ENCODE measurements at places on chromosomes 5 and 9. TPM values are rescaled to one million over a fixed set of nuclear protein-coding genes. Genes with fewer than 3 reads are reported as not detected.

DNA sequence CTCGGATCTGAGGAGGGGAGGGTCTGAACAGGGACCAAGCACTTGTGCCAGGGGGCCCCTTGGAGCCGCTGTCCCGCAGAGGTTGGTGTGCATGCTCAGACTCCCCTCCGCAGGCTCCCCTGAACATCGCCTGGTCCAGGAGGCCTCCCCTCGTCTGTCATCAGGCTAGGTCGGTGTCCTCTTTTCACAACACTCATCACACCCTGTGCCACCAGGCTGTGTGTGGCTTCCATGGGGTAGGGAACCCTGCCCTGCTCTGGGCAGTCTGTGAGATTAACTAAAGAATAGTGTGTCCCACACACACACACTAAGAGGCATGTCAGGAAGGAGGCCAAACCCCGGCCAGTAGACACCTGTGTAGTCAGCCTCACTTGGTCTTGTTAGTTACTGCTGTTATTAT lies 119.3 kb downstream of the C5orf15 start:
- H3K4me3 ChIP-seq, result no peak overlapping the region
- no peak for DNase-seq
- no peaks in the 10 kb centered on the region for H3K36me3 ChIP-seq
- no peak overlapping the region for H3K27ac ChIP-seq

- H3K36me3 ChIP-seq, result no peaks in the 10 kb centered on the region
- peak overlapping the region; percentile 62 for H3K4me3 ChIP-seq
- peaks cover 3% of the 10 kb centered on the region for H3K4me1 ChIP-seq
These were observed 2.0 kb downstream of the CDC14B start for GRCh38 chr9:96617439-96618185.

Gene MSMP
- total RNA-seq, result not detected

Gene DDX46
- total RNA-seq, result 68.0 TPM

- H3K4me1 ChIP-seq, result no peaks in the 10 kb centered on the region
- H3K4me3 ChIP-seq, result no peak overlapping the region
- no peaks in the 10 kb centered on the region for H3K36me3 ChIP-seq
- peaks cover 16% of the 10 kb centered on the region for H3K27me3 ChIP-seq
These were observed 410.2 kb upstream of the SLC30A5 start for GRCh38 chr5:68683632-68684036.

Gene PPP3R2
- total RNA-seq, result not detected

GRCh38 chr9:35951736-35952135 lies 6.2 kb downstream of the OR2S2 start:
- H3K4me1 ChIP-seq, result peaks cover 21% of the 10 kb centered on the region
- H3K27me3 ChIP-seq, result peaks cover 2% of the 10 kb centered on the region
- DNase-seq, result no peak
- H3K4me3 ChIP-seq, result no peak overlapping the region
- no peak overlapping the region for H3K27ac ChIP-seq

DNA sequence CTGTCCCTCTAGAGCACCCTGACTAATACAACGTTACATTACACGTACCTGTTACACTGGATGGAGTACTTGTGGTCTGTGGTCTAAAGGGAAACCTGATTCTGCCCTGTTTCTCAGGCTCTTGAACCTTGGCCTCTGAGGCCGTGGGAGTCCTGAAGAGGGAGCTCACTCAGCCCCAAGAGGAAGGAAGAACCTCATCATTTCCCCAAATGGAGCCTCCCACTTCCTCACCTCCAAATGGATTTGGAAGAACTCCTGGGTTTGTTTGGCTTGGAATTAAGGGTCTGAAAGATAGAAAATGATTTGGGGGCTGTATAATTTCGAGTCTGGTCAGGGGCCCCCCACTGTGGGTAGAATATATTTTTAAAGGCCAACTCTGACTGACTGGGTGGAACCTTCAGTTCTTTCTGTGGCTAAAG lies 200.2 kb downstream of the SEMA6A start:
- H3K4me3 ChIP-seq, result no peak overlapping the region
- DNase-seq, result no peak
- peaks cover 11% of the 10 kb centered on the region for H3K36me3 ChIP-seq

GRCh38 chr9:84501587-84501986 lies 161.0 kb upstream of the SLC28A3 start:
- no peaks in the 10 kb centered on the region for H3K4me1 ChIP-seq
- DNase-seq, result no peak
- H3K27ac ChIP-seq, result no peak overlapping the region
- no peaks in the 10 kb centered on the region for H3K36me3 ChIP-seq

Gene SPINK4
- total RNA-seq, result not detected

DNA sequence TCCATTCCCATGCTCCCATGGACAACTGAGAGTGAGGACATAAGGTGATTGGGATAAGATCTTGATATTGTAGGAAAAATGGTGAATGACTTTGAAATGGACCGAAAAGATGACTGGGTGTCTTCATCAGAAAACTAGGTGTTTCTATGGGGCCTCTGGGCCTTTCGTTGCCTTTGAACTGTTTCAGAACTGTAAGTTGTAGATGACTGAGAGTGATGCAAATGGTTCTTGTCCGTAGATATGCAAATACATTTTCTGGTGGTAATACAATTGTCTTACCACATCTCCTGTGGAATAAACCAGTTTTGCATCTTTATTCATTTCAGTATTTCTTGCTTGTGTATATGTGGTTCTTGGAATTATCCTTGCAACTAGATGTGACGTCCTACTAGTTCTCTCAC lies 16.0 kb upstream of the TEX48 start:
- peak overlapping the region; percentile 99 for H3K27ac ChIP-seq
- peak; percentile 68 for DNase-seq
- H3K4me3 ChIP-seq, result peak overlapping the region; percentile 63
- H3K4me1 ChIP-seq, result peaks cover 78% of the 10 kb centered on the region
- peaks cover 2% of the 10 kb centered on the region for H3K27me3 ChIP-seq

GRCh38 chr5:179125789-179126505 lies 65.8 kb downstream of the ZNF354C start:
- peak; percentile 5 for DNase-seq
- H3K36me3 ChIP-seq, result no peaks in the 10 kb centered on the region
- peaks cover 1% of the 10 kb centered on the region for H3K27me3 ChIP-seq
- H3K27ac ChIP-seq, result no peak overlapping the region
- H3K4me1 ChIP-seq, result no peaks in the 10 kb centered on the region

- H3K36me3 ChIP-seq, result no peaks in the 10 kb centered on the region
- no peaks in the 10 kb centered on the region for H3K27me3 ChIP-seq
- H3K27ac ChIP-seq, result no peak overlapping the region
- H3K4me3 ChIP-seq, result no peak overlapping the region
- H3K4me1 ChIP-seq, result no peaks in the 10 kb centered on the region
These were observed 115.0 kb upstream of the RUSC2 start for GRCh38 chr9:35374910-35375309.

DNA sequence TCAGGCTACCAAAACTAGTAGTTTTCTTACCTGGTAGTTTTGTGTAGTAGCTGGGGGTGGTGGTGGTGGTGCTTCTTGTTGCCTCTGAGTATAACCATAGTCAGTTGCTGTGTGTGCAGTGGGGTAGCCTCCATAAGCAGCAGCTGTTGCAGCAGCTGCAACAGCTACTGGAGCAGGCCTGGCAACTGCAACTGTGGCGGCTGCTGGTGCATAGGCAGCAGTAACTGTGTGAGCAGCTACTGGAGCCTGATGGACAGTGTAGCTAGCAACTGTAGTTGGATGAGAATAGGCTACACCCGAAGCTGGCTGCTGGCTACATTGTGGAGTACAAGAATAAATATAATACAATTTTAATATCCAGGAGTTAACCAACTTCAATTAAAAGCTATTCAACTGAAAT lies 24.7 kb downstream of the ZFR start:
- H3K36me3 ChIP-seq, result peaks cover 34% of the 10 kb centered on the region
- DNase-seq, result no peak
- no peaks in the 10 kb centered on the region for H3K27me3 ChIP-seq
- peaks cover 40% of the 10 kb centered on the region for H3K4me1 ChIP-seq

- no peak overlapping the region for H3K27ac ChIP-seq
- no peaks in the 10 kb centered on the region for H3K4me1 ChIP-seq
- H3K4me3 ChIP-seq, result no peak overlapping the region
These were observed 50.1 kb downstream of the LIFR start for GRCh38 chr5:38506302-38506701.

Gene LCN12
- total RNA-seq, result 1.6 TPM

DNA sequence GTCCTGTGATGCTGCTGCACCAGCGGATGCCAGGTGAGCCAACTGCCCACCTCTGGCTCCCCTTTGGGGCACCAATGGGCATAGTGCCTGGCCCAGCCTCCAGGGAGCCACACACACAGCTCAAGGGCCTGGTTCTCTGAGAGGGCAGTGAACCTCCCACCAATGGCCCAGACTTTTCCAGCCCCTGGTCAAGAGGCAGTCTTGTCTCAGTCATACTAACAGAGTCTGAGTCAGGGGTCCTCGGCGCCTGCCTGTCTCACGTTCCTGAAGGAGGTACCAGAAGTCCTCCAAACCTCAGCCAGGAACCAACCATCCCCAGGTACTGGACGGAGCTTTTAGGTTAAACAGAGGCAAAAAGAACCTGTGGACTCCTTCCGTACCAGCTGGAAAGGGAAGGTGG lies 121.1 kb downstream of the C5orf15 start:
- no peak overlapping the region for H3K4me3 ChIP-seq
- peaks cover 22% of the 10 kb centered on the region for H3K27me3 ChIP-seq
- H3K27ac ChIP-seq, result no peak overlapping the region
- no peaks in the 10 kb centered on the region for H3K36me3 ChIP-seq

GRCh38 chr5:168950241-168950951 lies 350.5 kb downstream of the SLIT3 start:
- no peak overlapping the region for H3K4me3 ChIP-seq
- H3K27ac ChIP-seq, result peak overlapping the region; percentile 33
- H3K36me3 ChIP-seq, result no peaks in the 10 kb centered on the region
- H3K4me1 ChIP-seq, result peaks cover 11% of the 10 kb centered on the region

DNA sequence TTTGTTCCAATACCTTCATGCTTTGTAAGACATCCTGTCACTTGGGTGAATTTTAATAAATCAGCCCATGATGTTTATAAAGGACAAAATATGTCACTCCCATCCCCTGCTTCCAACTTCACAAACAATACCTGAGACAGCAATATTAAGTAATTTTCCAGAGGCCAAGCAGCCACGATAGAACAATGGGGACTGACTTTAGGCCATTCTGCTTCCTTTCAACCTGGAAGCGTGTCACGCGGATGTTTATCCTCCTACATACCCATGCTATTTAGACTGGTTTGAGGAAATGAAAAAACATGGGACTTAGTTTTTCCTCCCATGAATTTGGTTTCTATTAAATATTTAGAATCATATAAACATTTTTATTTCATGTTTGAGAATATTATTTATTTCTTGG lies 82.9 kb downstream of the GRAMD2B start:
- H3K4me1 ChIP-seq, result peaks cover 31% of the 10 kb centered on the region
- no peak overlapping the region for H3K27ac ChIP-seq
- no peaks in the 10 kb centered on the region for H3K36me3 ChIP-seq

- no peak overlapping the region for H3K27ac ChIP-seq
- peaks cover 5% of the 10 kb centered on the region for H3K27me3 ChIP-seq
- DNase-seq, result no peak
These were observed 70.4 kb upstream of the SNX2 start for GRCh38 chr5:122704247-122705036.

DNA sequence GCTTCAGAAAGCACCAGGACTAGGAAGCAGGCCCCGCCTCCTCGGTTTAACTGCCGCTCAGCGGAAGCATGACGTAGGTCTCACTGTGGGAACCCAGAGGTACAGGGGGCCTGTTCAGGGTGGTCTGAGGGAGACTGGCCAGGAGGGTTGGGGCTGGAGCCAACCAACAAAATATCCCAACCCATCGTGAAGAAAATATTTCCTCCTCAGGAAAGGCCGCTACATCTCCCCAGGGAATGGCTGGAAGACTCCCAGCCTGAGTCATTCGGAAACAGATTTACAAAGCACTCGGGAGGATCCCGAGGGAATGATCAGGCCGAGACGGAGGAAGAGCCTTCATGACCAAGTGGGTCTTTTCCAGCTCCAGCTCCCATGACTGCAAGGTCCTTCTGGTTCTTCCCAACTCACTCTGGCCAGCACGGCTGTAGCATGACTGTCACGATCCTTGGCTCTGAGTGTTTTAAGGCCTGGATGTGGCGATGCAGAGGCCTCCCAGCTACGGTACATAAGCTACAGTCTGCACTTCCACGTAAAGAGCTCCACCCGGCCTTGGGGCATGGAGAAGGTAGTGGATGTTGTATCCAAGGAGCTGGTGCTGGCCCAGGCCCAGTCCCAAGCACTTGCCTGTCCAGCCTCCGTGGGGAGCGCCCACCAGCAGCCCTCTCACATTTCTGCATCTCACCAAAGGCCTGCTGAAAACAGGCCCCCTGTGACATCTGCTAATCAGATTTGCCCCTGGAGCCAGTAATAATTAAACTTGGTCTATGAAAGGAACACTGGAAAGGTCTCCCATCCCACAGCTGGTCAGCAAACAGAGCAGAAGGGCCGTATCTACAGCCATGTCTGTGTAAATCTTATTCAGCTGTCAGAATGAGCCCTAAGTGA lies 100.6 kb downstream of the LHFPL2 start:
- no peak overlapping the region for H3K4me3 ChIP-seq
- H3K36me3 ChIP-seq, result no peaks in the 10 kb centered on the region
- H3K4me1 ChIP-seq, result peaks cover under 1% of the 10 kb centered on the region
- no peak for DNase-seq

DNA sequence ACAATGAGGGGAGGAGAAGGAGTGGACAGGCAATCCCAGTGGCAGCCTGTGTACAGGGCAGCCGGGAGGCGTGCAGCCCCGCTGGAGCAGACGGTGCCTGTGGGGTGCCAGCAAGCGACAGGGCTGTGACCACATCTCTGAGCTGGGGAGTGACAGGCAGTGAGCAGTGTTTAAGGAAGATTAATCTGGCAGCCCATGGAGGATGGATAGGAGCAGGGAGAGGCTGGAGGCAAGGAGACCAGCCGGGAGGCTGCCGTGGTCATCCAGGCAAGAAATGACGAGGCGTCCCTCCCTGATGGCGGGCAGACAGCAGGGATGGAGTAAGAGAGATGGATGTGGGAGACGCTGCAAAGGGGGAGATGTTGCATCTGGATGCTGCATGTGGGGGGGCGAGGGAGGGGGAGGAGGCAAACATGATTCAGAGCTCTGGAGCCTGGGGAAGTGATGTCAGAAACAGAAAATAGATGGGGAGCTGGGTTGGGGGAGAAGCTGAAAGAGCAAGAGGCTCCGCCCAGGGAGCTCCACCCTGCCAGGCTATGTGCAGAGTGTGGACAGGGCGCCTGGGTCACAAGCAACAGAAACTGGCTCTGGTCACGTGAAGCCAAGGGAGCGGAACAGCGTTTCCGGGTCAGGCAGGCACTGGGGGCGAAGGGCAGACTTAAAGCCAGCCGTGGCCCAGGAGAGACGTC lies 12.6 kb downstream of the UNC5A start:
- DNase-seq, result no peak
- no peak overlapping the region for H3K4me3 ChIP-seq
- H3K4me1 ChIP-seq, result peaks cover 8% of the 10 kb centered on the region
- H3K27me3 ChIP-seq, result peaks cover 36% of the 10 kb centered on the region
- no peak overlapping the region for H3K27ac ChIP-seq
- no peaks in the 10 kb centered on the region for H3K36me3 ChIP-seq

Gene TNFAIP8
- total RNA-seq, result 159 TPM

- H3K27me3 ChIP-seq, result no peaks in the 10 kb centered on the region
- no peaks in the 10 kb centered on the region for H3K4me1 ChIP-seq
- DNase-seq, result peak; percentile 68
- H3K27ac ChIP-seq, result no peak overlapping the region
- no peak overlapping the region for H3K4me3 ChIP-seq
These were observed 25.7 kb downstream of the PDGFRB start for GRCh38 chr5:150129813-150130492.

GRCh38 chr9:78668148-78668832 lies 371.4 kb downstream of the PSAT1 start:
- H3K4me3 ChIP-seq, result no peak overlapping the region
- H3K27me3 ChIP-seq, result no peaks in the 10 kb centered on the region
- H3K27ac ChIP-seq, result no peak overlapping the region
- H3K4me1 ChIP-seq, result no peaks in the 10 kb centered on the region
- H3K36me3 ChIP-seq, result no peaks in the 10 kb centered on the region

GRCh38 chr9:135299239-135299590 lies 180.4 kb upstream of the PPP1R26 start:
- peaks cover 16% of the 10 kb centered on the region for H3K27me3 ChIP-seq
- no peak overlapping the region for H3K4me3 ChIP-seq
- no peaks in the 10 kb centered on the region for H3K4me1 ChIP-seq
- no peak overlapping the region for H3K27ac ChIP-seq
